GM18507 (cell line): ENCODE measurements at places on chromosomes 3 and 15.

DNA sequence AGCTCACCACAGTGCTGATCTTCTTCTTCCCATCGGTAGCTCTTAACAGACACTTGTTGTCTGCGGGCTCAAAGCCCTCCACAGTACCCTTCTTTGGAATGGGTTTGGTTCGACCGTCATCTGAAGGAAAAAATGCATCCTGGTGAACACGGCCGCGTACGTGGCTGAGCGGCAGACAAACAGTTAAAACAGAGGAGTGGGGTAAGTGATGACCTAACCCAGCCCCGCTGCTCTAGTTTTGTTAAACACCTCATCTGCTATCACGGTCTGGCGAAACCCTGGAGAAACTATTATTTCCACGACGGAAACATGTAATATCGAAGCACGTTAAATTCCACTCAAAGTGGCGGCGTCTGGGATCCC, 725 bp downstream of the SRP14 start:
- DNase-seq = no peak

DNA sequence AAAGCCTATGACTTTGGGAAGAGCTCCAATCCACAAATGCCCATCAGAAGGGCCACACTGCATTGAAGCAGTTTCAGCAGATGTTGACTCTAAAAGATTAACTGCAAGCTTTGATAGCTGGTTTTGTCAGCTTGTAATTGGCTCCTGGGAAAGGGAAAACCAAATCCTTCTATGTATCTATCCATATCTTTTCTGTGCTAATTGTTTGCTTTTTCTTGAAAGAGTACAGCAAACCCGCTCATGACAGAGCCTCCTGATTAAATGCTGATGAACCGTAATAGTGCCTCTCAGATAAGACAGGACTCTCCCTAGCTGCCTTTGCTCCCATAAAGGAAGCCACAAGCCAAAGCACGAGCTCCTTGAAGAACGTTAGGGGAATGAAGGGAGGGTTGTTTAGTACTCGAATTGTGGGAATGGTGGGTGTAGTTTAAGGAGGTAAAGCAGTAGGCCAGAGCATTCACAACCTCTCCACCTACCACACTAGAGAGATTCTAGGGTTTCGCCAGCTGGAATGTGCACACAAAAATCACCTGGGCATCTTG, 33.6 kb upstream of the LRIG1 start:
- no peak for DNase-seq

- no peak for DNase-seq
Observed at GRCh38 chr3:50212502-50212901, 7.4 kb downstream of the SLC38A3 start.

DNA sequence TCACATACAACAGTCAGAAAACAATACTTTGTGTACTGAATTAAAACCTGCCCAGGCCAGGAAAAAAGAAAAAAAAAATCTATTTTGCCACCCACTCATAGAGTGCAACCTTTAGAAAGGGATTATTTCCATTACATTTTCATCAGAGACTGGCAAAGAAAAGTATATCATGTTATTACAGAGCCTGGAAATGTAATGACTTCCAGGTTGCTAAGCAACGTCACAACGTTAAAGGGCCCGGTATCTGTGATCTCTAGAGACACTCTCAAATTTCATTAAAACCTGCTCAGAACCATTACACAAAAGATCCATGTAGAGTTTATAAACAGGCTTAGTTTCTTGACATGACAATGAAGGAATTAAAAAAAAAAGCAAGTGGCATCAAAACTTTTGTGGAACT, 170.5 kb downstream of the CTNNB1 start:
- DNase-seq = no peak

DNA sequence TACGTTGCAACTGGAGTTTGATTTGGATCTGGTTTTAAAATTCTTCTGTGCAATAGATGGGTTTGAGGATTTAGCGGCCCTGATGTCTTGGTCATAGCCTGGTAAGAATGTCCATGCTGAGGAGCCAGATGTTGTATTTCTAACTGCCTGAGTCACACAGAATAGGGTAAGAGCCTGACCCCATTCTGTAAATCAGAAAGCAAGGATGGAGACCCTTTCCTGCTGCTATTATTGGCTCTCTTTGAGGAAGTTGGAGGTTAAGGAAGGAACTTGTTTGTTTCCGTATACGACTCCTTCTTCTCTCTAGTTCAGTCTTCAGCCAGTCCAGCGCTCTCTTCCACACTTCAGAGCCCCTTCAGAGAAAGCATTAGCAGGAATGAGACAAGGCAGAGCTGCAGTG, 65.1 kb downstream of the HCN4 start:
- DNase-seq = no peak

GRCh38 chr3:10757821-10758130, 58.3 kb upstream of the SLC6A11 start:
- no peak for DNase-seq

DNA sequence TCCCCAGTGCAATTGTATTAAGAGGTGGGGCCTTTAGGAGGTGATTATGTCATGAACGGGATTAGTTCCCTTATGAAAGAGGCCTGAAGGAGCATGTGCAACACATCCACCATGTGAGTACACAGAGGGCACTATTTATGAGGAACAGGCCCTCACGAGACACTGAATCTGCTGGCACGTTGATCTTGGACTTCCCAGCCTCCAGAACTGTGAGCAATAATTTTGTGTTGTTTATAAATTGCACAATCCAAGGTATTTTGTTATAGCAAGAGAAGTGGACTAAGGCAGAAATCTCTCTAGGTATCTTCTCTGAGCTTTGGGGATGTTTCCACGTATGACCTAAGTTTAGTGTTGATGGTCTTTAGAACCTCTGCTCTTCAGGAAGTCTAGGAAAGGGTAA, 149.3 kb upstream of the CBLB start:
- no peak for DNase-seq

- DNase-seq = no peak
Observed at GRCh38 chr3:98521897-98522543, 682 bp downstream of the CLDND1 start.

GRCh38 chr3:79154865-79155264, 612.9 kb downstream of the ROBO1 start:
- DNase-seq = no peak

GRCh38 chr3:115861166-115861733, 237.9 kb downstream of the GAP43 start:
- DNase-seq = no peak

GRCh38 chr3:7709376-7710082, 792.1 kb upstream of the LMCD1 start:
- DNase-seq = no peak

- no peak for DNase-seq
Observed at GRCh38 chr3:193637831-193638230, 44.8 kb downstream of the OPA1 start.

- no peak for DNase-seq
Observed at GRCh38 chr15:34851751-34852150, 56.4 kb upstream of the ACTC1 start.

DNA sequence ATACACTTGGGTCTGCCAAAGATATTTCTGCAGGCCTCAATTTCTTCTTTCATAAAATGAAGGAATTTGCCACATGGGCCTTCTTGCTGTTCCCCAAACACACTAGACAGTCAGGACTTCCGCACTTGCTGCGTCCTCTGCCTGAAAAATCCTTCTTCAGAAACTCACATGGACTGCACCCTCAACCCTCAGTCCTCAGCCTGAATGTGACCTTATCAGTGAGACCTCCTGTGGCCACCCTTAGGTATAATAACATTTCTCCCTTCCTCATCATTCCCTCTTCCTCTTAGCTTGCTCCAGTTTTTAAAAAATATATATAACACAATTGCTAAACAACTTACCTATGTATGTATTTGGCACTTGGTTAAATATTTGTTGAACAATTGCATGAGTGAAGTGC, 257.5 kb downstream of the MFSD1 start:
- DNase-seq = no peak

GRCh38 chr3:165800970-165801369, 36.3 kb downstream of the BCHE start:
- DNase-seq = no peak

DNA sequence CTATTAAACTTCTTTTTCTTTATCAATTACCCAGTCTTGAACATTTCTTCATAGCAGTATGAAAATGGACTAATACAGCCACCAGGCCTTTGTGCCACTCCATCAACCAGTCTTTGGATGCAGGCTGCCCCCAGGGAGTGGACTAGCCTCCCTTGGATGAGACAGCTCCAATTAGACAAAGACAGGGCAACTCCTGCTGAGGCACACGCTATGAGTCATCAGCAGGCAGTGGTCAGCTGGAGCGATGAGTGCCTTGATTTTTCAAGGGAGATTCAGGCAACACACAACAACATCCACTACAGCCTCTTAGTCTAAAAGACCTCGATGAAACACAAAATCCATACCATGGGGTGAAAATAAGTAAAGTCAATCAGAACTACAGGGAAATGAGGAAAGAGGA, 160.1 kb downstream of the ARRDC4 start:
- DNase-seq = no peak

GRCh38 chr15:53875139-53875538, 103.1 kb upstream of the UNC13C start:
- no peak for DNase-seq

- DNase-seq = no peak
Observed at GRCh38 chr3:171388527-171388926, 71.7 kb downstream of the TNIK start.

- DNase-seq = no peak
Observed at GRCh38 chr3:140903196-140903595, 38.4 kb upstream of the SLC25A36 start.

DNA sequence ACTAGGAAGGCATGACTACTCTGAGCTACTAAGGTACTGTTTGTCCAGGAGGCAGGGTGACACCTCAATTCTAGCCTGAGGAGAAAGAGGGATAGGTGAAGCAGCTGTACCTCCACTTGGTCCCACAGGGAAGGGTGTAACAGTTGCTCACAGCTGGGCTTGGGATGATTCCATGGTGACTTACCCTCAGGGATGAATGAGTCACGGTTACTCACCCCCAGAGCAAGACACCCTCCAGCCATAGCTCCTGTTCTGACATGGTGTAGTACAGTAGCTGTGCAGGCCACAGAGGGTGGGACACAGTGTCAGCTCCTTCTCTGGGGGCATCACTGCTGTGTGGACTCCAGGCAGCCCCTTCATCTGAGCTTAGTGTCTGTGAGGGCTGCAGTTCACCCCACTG, 868.6 kb upstream of the SEMA6D start:
- no peak for DNase-seq

GRCh38 chr15:45319472-45320214, 58.7 kb downstream of the GATM start:
- DNase-seq = no peak

GRCh38 chr3:171765511-171765887, 44.8 kb downstream of the PLD1 start:
- no peak for DNase-seq

- DNase-seq = no peak
Observed at GRCh38 chr15:78369161-78369560, 29.0 kb downstream of the CRABP1 start.

- no peak for DNase-seq
Observed at GRCh38 chr3:158732856-158733200, 571 bp upstream of the RARRES1 start.

GRCh38 chr15:86558252-86558651, 478.6 kb downstream of the AGBL1 start:
- DNase-seq = no peak

DNA sequence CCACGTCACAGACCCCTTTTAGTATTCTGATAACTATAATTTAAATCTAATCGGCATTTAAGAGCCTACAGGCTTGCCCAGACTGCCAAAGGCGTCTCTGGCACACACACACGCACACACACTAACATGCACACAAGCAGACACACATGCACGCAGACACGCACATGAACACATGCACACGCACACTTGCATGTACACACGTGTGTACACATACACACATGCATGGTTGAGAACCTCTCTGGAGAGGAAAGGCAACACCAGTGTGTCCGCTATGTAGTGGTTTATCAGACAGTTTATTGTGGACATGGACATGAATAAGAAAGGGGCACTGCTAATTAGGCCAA, 102.1 kb downstream of the FBLN2 start:
- no peak for DNase-seq

DNA sequence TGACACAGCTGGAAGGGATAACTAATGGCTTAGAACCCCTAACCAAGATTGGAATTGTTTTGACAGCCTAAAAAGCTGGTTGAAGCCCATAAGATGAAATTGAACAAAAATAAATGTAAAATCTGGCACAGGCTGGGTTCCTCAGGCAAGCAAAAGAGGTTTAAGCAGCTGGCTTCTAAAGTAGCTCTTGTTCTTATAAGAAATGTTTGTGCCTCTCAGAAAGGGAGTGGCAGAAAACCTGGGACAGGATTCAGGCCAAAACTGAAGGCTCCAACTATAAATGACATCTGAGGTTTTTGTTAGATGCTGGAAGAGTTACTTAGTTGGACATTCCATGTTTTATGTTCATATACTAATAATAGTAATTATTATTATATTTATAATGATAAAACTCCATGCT, 378.3 kb downstream of the CNTN4 start:
- DNase-seq = no peak

DNA sequence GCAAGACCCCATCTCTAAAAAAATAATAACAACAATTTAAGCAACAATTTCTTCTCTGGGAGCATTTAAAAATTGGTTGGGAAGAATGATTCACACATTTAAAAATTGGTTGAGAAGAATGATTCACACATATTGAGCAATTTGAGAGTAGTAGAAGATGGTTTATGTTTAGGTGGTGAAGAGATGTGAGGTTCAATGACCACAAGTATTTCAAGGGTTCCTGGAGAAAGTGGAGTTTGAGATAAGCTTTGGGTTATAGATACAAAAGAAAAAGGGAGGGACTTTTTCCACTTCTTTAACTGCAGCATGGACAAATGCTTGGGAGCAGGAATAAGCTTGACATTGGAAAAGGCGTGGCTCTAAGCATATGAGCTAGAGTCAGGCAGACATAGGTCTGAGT, 145.7 kb upstream of the NPHP3 start:
- DNase-seq = no peak

DNA sequence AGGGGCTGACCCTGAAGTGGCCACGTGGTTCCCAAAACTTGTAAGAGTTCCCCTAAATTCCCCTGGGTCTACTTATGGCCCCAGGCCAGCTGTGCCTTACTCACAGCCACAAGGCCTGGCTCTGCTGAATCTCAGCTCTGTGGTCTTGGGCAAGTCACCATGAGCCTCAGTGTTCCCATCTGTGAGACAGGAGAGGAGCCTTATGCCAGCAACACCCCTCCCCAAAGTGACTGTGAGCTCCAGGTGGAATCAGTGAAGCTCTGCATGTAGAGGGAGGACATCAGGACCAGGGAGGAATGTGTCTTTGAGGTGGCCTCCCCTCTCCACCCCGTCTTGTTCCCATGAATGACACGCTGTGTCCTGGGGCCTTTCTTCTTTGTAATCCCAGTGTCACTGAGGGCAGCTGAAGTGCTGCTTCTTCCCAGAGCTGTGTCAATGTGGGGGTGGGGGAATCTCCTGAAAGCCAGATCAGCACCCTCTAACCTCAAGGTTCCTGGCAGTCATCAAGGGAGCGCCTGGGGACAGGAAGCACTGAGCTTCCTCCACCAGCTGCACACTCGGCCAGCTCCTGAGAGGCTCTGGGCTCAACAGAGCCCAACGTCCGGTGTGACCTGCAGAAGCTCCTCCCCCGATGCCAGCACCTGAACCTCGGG, 258.9 kb downstream of the UACA start:
- no peak for DNase-seq

DNA sequence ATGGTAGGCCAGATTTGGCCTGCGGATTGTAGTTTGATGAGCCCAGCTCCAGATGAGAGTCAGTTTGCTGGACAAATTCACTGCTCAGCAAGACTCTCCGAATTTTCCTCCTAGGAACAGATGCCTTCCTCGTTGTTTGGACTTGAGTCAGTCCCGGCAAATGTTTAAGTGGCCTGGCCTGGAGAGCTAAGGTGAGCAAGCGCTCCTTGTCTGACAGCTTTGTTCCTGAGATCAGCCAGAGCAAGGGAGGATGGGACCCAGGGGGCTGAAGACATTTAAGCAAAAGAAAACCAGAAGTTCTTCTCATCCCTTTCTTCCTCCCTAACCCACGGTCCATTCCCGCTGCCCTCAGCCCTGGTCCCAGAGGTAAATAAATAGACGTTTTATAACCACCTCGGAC, 40.3 kb downstream of the POLR2M start:
- no peak for DNase-seq
